DMS 273 treated with DMSO at 0.1 percent for 48 hours (cell line): ENCODE measurements at places on chromosomes 3 and 15.

- DNase-seq: no peak
Observed at GRCh38 chr15:57550640-57551039, 41.1 kb upstream of the MYZAP start.

DNA sequence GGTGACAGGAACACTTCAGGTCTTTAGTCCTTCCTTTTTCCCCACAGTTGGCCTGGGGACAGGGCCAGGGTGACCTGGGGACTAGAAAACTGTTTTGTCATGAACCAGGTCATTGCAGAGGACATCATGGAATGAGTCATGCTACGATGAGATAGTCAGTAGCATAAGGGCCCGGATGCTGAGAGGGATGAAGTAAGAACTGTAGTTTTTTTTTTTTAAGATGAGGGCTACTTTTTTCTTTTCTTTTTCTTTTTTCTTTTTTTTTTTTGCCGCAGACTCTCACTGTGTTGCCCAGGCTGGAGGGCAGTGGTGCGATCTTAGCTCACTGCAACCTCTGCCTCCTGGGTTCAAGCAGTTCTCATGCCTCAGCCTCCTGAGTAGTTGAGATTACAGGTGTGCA, 8.0 kb downstream of the MAP2K5 start:
- DNase-seq: no peak

DNA sequence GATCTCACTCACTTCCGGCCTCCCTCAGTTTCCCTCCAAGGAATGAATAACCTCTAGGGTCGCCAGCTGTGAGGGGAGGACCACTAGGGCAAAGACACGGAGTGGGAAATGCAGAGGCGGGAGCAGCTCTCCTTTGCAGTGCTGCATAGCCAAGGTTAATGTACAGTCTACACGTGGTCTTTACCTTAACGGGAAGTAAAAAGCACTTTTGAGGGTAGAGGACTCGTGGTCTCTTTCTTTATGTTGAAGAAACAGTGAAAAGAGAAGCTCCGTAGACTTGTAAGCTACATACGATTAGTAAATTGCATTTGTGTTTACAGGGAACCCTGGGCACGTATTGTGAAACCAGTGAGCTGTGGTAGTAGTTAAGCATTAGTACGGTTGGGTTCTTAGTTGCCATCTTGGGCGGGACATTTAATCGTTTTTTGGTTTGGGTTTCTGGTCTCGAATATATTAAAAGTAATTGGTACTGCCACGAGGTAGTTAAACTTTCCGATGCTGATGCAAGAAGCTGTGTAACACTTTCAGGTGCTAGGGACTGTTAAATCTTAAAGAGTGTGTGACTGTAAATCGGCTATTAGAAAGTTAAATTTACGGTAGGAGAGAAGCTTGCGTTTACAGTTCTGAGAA, 828 bp downstream of the U2SURP start:
- peak; percentile 57 for DNase-seq

- no peak for DNase-seq
Observed at GRCh38 chr15:65044724-65045481, at the start of gene SLC51B. TSS of gene SLC51B (plus strand) at chr15:65045387. CDS start at chr15:65050005, 4,618 bp downstream.

GRCh38 chr3:183193762-183194689, 31.5 kb upstream of the LAMP3 start:
- DNase-seq: no peak
